ENCODE measurements at places on chromosomes 11 and 22. TPM values are rescaled to one million over a fixed set of nuclear protein-coding genes. Genes with fewer than 3 reads are reported as not detected.

Gene PRDM11
- 5.5 TPM for total RNA-seq

Gene CHEK1
- total RNA-seq, result 18.5 TPM

Gene OOSP2
- not detected for total RNA-seq

Gene ACRV1
- not detected for total RNA-seq

Gene BEST1
- 0.11 TPM for total RNA-seq
